Heart left ventricle (tissue), 16 donors: ENCODE measurements at places on chromosomes 3 and 15.

DNA sequence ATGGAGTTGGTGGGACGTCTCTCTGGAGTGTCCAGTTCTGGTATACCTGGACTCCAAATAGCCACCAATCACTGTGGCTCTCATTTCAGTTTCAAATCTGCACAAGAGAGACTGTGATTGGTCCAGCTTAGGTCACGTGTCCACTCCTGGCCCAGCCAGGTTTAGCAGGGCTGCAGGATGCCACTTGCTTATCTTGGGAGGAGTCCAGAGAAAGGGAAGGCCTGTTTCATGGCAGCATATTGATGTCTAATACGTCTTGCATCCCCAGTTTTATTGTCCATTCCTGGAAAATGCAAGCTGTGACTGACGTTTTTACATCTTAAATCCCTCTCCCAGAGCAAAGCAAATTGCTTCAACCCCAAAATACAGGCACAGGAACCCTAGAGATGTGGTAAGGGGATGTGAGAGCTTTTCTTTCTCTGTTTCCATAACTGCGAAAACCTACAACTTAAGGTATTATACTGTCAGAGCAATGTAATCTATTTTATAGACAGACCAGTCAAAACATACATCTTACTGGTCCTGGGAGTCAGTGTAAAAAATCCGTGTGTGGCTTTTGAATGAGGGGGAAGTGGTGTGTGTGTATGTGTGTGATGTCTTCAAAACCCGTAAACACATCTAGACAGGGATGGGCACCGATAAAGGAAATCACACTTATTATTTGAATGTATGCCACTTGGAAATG, 274.4 kb downstream of the TLE3 start:
- DNase-seq, result no peak

DNA sequence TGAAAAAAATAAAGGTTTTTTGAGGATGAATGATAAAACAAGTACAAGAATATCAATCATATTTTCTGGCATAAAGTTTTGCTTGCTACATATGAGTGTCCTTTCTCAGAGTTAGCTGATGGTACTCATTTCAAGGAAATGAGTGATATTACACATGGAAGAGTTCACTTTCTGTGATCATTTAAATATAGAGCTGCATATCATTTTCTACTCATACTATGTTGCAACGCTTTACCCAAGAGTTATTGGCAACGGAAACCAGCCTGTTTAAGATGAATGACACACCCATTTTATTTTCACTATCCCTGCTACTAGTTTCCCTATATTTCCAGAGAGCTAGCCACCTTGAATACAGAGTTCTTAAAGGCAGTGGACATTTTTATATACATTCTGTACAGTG, 35.4 kb upstream of the RBMS3 start:
- no peak for DNase-seq

DNA sequence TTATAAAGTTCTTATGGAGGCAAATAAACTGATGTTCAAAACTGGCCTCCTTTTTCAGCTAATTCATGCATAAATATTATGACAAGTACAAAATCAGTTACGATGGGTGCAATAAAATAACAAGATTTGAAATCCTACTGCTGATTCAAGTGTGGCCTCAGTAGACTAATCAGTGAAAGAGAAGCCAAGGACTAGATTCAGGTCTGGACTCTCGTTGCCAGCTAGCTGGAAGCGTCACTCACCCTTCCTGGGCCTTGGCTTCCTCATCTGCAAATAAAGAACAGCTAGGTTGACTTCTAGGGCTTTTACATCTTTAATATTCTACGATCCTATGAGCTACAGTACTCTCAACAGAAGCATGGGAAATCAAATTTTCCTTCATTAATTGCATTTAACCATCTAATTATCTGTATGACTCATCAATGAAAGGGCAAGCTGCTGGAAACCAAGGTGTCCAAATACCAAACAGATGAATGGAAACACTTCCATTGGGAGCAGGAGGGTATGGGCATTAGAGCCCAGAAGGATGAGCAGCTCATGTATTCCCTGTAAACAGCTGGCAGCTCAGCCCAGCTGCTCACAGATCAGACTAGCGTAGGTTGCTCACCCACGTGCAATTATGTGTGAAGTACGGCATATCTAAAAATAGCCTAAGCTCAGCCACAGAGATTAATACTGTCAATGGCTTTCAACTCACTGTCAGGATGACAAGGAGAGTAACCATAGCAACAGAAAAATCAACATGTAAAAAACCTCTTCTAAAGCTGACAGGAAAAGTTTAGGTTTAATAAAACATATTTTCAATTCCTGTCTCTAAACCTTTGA, 294.8 kb downstream of the PLCL2 start:
- DNase-seq, result peak; percentile 42

DNA sequence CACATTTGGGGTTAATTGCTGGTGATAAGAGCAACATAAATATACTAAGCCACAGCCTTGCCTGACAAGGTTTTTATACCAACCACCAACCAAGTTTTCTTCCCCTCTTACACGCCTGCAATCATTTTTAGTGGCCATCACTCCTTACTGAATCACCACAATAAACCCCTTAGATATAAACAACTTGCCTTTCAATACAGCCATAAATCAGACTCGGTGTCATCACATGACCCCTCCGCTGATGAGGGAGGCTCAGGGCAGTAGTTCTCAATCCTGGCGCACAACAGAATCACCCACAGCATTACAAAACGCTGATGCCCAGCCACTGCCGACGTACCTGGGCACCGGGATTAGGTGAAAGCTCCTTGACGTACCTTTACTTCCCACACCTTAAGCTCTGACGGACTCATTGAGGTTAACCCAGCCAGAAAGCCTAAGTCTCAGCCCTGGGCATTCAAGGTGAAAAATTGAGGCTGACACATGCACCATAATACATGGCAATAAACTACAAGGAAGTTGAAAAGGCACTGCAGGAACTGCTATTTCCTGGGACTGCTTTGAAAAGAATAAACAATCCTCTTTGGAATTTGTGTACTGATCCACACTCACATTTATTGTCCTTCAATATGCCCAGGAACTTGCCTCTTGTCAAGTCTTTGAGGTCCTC, 17.1 kb downstream of the ADCY5 start:
- DNase-seq, result no peak

DNA sequence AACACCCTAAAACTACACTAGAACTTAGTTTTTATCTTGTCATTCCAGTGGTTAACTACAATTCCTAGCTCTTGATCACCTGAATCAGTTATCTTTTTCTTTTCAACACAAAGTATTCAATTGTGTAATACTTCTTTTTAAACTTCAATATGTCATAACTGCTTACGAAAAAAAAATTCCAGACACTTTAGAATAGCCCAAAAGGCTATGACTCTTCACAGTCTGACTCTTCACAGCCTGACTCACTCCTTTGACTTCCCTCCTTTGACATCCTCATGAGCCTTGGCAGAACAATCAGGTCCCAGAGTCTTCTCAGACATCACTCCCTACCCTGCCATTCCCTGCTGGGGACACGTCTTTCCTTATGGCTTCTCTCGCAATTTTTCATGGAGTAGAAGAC, 727.1 kb downstream of the ROBO1 start:
- DNase-seq, result no peak

DNA sequence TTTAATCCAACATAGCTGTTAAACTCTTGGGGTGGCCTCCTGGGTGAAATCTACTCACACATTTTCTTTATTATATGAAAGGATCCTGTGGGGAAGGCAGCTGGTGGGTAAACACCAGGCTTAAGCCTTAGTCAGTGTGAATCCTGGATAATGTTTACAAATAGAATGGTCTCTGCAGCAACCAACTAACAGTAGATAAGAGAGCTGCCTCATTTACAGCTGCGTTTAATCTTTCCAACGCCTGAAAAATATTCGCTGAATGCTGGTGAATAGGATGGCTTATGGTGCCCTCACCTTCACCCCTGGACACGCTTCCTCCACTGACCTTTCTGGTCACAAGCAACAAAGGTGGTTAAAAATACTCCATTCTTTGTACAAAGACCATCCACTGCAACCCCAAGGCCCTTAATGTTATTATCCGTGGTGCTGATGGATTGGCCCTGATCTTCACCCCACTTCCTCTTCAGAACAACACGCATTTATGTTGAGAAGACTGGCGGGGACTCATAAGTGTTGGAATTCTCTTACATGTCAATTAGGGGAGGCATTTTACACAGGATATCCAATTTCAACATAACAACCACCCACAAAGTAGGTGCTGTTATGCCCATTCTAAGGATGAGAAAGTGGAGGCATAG, 120.0 kb upstream of the FRMD4B start:
- no peak for DNase-seq
